Stimulated activated CD4-positive, alpha-beta T cell treated with anti-CD3 and anti-CD28 coated beads, Interleukin-15, amount 100 ng/mL, for 1 hour (primary cell): ENCODE measurements at places on chromosomes 5 and 9.

- no peak for DNase-seq
Measured at GRCh38 chr5:10676224-10676623, 84.8 kb downstream of the DAP start.

DNA sequence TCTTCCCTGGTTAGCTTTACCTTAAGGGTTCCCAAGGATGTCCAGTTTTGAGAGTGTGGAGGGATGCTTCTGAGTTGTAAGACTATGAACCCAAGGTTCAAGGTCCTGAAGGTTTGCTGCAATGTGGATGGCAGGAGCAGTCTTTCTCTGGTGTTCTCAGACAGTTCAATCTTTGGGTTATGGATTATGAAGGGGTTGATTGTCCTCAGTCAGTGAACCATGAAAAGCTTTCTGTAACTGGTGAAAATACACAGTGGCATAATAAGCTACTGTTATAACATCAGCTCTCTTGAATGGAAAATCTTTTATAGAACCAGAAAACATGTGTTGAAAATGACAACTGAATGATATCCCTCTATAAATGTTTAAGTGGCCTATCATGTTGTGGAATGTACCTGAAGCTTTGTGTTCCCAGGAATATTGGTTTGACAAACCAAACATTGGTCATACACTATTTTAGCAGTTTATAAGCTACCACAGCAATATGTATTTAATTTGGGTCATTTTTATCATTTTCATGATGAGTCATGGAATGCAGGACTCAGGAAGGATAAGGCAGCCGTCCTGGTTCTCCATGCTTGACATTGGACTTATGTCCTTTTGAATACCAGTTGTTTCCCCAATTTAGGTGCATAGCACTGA, 1041.8 kb upstream of the ARRDC3 start:
- no peak for DNase-seq

DNA sequence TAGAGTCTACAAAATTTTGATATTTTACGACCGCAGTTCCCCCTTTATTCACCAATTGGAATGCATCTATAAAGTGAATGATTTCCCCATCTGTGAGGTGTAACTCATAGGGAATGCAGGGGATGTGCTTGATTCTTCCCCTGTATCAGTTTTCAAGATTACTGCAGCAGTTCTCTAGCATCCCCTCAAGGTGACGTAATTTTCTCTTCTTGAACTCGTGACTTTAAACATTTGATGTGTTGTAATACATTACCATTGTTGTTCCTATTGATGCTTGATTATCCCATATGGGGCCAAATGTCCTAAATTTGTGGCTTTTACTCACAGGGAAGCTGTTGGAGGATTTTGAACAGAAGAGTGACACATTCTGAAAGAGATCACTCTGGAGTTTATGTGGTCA, 240.2 kb downstream of the CD180 start:
- no peak for DNase-seq

GRCh38 chr5:1007681-1008450, 736 bp upstream of the NKD2 start:
- no peak for DNase-seq

DNA sequence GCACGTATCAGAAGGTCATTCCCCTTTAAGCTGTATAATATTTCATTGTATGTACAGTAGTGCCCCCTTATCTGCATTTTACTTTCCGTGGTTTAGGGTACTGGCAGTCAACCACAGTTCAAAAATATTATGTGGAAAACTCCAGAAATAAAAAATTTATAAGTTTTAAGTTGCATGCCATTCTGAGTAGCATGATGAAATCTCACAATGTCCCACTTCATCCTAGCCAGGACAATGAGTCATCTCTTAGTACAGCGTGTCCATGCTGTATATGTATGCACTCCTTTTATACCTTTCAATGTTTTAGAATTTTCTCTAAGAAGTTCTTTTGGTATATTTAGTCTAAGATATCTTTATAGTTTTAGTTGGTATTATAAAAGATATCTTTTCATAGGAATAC, 115.0 kb upstream of the HAND1 start:
- no peak for DNase-seq

DNA sequence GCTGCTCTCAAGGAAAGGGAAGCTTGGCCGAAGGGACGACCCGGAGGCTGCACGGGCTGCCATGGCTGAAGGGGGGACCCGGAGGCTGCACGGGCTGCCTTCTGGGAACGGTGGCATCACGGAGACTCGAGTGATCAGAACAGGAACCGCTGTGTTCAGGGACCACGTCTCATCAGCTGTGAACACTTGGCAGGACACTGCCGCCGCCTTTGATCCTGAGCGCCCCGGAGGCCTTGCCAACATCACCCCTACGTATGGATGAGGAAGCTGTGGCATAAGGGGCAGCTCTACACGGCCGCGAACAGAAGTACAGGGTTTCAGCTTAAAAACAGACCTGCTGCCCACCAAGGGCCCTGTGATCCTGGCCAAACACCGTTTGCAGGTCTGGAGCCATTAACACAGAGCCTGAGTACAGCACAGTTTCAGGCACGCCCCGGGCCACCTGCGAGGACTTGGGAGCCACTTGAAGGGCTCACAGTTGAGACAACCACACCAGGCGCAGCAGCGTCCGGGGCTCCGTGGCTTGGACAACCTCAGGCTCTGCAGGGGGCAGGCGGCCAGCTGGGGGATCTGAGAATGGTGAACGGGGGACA, 23.9 kb upstream of the TERT start:
- no peak for DNase-seq

DNA sequence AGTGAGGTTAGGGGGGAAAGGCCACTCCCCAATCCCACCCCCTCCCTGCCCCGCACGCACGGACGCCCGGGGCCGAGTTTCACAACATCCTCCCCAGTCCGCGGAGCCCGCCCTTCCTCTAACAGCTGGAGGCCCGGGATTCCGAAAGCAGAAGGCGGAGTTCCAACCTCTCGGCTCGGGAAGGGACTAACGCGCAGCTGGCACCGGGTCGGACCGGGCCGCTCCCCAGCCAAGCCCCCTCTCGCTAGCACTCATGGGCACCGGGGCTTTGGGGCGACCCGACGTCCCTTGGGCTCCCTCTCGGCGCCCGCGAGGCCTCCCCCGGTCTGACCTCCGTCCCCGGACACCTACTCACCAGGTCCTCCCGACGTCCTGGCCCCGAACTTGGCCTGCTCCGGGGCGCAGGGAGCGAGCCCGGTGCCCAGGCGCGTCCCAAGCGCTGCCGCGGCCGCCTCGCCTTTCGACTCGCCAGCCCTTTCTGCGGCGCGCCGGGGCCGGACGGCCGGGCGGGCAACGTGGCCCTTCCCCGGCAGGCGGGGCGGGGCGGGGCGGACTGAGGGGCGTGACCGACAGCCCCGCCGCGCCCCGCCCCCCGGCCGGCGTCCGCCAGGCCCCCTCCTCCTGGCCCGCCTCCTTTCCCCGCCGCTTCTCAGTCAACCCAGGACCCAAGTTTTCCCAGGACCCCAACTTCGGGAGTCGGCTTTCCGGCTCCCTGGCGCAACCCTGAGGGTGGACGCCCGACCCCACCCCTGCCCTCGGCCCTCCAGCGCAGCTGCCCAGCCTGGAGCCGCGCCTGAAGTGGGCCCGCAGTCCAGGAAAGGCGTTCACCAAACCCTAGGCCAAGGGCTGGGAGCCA, at the start of gene MGAT1:
TSS of gene MGAT1 (minus strand) at position 482 of the 856 bp plus-strand sequence. CDS start 9,835 bp downstream, outside the sequence.
- DNase-seq, result peak; percentile 53

DNA sequence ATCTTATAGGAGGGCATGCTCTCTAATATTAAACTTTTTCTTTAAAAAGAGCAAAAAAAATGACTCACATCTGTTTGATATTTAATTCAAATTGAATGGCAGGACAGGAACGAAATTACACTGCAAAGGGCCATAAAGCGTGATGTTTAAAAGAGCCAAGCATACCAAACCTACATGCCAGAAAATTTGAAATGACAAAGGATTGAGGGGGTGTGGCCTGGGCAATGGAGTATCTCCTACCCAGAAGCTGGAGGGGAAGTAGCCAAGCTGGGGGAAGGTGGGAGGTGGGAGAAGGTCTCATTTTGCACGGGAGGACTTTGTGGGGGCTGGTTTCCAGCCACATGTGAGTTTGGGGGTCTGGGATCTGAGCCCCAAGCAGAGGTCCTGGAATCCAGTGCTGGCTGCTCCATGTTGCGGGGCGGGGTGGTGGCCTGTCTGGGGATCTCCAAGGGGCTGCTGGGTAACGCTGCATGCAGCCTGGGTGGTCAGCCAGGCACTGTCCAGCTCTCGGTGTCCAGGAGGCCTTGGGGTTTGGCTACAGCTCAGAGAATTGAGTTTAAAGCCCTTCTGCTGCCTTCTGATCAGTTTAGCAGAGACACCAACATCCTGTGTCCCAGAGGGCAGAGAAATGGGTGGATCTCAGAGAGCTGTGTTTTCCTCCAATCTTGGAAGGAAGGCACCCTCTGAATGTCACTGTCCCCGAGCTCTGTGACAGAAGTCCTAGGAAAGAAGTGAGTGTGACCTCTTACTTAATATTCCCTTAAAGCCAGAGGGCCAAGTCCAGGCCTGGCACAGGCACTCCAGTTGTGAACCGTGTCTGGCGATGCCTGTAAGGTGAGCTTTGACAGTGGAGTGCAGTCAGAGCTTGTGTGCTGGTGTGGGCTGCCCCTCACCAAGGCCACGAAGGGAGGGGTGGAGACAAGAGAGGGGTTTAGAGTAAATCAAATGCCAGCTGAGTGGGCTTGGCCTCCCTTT, 7.6 kb downstream of the DCANP1 start:
- DNase-seq, result no peak

GRCh38 chr9:113653746-113654604, 190.4 kb downstream of the RGS3 start:
- DNase-seq, result no peak

- DNase-seq, result no peak
Measured at GRCh38 chr9:86705490-86705889, 241.8 kb downstream of the GAS1 start.

DNA sequence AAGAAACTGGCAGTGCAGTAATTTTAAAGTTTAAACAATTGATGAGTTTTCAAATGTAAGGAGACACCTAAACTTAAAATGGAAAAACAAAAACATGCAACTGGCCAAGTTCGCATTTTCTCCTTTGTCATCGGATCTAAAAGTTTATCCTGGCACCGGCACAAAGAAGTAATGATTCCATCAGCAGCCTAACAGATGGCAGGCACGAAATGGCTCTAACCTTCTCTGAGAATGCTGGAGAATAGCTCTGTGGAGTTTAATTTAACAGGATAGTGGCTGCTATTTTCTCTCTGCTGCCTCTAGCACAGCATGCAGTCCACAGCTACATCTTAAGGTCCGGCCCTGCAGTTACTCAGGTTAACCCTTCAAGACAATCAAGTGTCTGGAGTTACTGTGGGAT, 82.2 kb downstream of the PRELID2 start:
- no peak for DNase-seq

- no peak for DNase-seq
Measured at GRCh38 chr9:124455820-124456219, 5.6 kb downstream of the ADGRD2 start.

DNA sequence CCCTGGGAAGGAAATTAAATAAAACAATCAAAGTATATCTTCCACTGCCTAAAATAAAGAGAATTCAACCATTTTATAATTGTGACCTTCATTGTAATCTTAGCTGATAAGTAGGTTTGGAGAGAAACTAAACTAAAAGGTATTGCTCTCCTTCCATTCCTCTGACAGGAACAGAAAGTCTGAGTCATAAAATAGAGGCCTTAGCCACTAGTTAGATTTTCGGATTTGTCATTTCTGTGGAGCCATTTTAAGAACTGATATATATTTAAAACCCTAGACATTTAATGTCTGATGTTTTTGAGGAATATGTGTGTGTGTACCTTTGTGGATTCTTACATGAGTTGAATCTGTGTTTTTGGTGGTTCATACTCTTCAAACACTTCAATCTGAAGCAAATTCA, 11.8 kb upstream of the TMC1 start:
- DNase-seq, result no peak

DNA sequence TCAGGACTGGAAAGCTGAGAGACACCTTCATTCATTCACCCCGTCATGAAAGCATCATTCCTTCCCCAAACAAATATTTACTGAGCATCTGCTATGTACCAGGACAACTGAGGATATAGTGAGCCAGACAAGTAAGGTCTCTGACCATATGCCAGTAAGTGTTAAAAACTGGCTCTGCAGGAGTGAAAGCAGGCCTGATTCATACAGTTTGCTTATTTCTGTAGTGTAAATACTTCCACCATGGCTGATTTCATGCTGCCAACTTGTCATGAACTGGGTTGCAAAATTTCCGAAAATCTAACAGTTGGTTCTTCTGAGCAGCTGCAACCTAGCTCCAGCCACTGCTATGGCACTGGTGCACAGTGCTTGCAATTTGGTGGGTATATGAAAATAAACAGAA, 68.1 kb downstream of the YIPF5 start:
- DNase-seq, result no peak

DNA sequence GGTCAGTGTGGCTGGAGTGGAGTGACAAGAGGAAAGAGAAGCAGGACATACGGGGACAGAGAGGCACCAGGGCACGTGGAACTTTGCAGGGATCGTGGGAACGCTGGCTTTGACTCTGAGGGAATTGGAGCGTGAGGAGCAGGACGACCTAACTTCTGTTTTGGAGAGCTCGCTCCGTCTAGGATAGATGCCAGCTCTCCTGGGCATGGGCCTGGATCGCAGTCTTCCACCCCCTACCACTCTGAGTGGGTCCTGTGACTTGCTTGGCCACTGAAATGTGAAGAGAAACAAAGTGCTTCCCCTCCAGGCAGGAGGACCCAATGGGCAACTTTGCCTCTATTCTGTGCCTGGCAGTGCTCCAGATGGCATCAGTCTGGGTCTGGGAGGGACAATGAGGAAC, 8.7 kb upstream of the SH3PXD2B start:
- DNase-seq, result no peak
